Hypothalamus (tissue), 51 donors: ENCODE measurements at places on chromosomes 6 and 20.

DNA sequence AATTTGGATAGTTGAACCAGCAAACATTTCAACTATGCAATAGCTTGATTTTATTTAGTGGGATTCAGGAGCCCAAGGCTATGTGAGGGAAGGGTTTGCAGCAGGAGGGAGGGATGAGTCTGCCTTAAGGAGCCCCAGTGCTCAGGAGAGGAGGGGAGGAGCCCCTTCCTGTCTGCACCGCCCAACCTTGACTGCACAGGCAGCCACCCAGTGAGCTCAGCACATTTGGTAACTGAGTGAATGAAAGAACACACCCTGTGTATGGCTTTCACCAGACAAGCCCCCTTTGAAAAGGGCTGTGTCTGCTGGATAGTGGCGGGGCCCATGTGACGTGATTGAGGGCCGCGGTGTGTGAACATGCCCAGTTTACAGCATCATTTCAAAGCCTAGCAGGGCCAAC, 17.0 kb downstream of the DACT2 start:
- no peak for DNase-seq

- no peak for DNase-seq
Measured at GRCh38 chr6:72418495-72418894, 203.4 kb upstream of the KCNQ5 start.

GRCh38 chr6:119312875-119313338, 36.7 kb downstream of the MAN1A1 start:
- no peak for DNase-seq

DNA sequence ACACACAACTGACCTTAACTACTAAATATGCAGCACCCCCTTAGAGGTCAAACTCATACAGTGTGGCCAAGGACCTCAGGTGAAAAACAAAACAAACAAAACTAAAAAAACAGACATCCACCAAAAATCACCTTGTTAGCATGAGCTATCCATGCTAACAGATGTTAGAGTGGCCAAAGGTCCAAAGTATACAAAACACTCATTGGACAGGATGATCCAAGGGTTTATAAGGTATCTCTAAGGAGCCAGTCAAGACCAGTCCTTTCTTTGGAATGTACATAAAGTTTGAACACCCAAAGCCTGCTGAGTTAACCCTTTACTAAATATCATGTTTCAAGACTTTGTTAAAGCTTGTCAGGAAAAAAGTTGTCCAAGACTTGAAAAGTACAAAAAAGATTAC, 35.8 kb downstream of the THEMIS start:
- no peak for DNase-seq

DNA sequence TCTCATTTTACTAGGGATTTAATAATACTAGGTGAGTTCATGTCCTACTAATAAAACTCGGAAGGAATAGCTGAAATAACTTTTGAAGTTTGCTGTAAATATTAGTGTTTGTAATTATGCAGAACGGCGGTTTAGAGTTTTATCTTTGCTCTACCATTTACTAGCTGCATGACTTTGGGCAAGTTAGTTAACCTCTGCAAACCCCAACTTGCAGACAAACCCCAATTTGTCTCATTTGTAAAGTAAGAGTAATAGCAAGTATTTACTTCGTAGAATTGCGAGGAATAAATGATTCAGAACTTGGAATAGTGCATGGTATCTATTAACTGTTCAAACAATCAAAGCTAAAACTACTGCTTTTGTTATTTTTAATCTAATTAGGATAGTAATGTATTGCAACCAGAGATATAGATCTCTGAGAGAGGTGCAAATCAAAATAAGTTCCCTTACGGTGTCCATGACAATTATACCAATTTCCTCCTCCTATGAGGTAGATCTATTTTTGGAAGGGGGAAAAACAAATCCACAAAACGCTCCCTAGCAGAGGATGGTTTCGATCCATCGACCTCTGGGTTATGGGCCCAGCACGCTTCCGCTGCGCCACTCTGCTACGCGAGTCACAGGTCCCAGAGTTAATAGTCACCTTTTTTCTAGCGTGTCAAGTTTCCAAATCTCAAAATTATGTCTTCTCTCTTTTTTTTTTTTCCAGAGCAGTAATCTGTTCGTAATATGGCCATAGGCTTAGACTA, 35.1 kb upstream of the BTN3A2 start:
- DNase-seq: no peak

DNA sequence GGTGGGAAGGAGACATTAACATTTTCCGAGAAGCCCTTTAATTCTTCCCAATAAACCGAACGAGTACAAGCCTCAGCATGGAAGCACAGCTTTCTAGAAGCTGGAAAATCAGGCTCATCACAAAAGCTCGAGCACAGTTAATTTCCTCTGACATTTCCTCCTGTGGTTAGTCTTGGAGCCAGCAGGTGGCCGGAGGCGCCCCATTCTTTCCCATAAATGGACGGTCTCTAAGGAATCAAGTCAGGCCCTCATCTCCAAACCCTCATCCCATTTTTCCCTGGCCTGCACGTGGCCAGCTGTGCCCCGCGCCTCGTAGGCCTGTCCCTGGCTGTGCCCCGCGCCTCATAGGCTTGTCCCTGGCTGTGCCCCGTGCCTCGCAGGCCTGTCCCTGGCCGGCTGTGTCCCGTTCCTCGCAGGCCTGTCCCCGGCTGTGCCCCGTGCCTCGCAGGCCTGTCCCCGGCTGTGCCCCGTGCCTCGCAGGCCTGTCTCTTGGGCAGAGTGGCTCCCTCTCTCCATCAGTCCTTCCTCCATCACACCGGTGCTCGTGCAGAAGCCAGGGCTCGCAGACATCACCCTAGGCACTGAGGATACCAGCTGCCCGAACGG, 19.7 kb upstream of the NTSR1 start:
- DNase-seq: no peak

GRCh38 chr6:134624781-134625180, 306.9 kb upstream of the SGK1 start:
- no peak for DNase-seq

- no peak for DNase-seq
Measured at GRCh38 chr6:149259753-149260152, 57.8 kb upstream of the TAB2 start.

DNA sequence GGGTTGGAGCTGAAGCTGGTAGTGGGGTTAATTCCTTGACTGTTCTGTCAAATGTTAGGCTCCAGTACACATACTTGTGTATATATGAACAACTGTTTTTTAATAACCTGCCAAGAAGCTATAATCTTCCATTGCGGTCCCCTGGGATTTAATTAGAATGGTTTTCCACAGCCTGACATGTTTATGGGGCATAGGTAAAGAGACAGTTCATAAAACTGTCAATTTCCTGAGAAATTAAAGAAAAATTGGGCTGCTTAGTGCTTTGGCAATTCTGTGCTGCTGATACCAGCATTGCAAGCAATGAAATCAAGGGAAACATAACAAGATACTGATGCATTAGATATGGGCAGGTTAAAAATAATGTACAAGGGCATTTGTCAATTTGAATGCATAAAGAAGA, 314.1 kb upstream of the SLC35B3 start:
- DNase-seq: no peak

DNA sequence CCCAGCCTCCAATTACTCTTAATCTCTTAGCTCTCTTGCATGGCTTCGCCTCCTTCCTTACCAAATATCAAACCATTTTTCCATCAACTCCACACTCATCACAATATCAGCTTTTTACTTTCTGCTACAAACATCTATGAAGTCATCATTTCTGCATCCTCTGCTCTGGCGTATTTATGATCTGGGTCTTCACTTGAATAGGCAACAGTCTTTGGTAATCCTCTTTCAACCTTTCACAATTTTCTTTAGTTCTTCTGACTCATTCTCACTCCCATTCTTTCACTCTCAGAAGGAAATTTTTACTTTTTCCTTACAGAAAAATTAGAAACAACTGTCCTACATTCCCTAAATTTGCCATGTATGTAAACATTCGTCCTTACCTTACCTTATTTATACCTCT, 522.4 kb downstream of the HDGFL1 start:
- DNase-seq: no peak

DNA sequence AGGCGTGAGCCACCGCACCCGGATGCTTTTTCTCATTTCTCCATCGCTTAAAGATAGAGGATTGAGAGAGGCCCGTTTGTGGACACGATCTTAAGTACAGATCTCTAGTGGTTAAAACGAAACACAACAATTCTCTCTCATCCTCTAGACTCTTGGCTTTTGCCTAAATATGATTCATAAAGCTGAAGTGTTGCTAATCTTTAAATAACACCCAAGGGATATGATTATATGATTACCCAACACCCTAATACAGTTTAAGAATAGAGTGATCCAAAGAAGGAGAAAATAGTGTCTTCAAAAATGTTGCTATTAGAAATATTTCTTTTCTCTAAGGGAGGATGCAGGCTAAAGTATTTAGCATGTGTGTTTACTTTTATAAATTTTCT, 50.4 kb downstream of the MTHFD1L start:
- no peak for DNase-seq

DNA sequence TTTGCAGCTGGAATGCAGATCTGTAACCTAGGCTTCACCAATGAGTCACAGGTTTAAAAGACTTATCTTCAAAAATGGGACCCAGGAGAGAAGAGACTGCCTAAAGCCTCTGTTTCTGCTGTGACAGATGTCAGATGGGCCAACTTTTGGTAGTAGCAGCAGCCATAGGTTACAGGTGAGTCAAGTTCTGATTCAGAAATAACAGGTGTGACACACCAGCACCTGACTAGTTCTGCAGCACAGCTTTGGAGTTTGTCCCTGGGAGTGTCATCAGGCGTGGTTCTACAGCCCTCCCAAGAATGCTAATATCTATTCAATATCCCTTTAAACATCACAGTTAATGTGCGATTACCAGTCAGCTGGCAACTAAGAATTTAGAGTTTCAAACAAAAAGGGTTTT, 121.9 kb upstream of the BTN3A2 start:
- DNase-seq: no peak

DNA sequence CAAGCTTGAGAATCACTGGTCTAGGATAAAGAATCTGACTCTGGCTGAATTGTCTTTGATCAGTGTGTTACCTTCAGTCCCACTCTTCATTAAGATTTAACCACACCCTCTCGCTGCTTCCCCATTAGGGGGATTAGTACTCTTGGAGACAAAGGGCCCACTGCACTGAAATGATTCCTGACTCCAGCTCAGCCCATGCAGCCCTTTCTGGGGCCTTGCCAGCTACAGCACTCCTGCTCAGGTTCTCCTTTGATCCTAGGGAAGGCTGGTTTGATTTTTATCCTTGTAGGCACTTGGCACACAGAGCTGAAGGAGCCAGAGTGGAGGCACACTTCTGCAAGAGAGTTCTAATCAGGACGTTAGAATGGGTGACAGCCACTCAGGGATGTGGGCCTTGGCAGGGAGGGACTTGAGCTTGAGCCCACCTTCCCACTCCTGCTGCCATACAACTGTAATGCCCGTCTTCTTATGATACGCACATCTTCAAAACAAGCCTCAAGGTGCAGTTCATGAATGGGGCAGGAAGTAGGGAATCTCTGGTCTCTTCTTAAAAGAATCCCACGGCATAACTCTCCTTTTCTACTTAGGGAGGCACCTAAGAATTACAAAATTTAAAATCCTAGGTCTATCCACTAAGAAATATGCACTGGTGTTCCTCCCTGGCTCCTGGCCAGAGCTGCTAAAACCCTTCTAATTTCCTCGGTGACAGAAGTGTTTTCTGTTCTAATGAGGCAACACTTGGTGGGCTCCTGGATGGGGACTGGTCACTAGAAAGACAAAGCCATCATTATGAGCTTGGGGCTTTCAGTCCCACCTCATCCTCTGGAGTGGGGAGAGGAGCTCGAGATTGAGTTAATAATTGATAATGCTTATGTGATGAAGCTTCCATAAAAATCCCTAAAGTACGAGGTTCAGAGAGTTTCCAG, 1.5 kb upstream of the SLA2 start:
- DNase-seq: no peak

DNA sequence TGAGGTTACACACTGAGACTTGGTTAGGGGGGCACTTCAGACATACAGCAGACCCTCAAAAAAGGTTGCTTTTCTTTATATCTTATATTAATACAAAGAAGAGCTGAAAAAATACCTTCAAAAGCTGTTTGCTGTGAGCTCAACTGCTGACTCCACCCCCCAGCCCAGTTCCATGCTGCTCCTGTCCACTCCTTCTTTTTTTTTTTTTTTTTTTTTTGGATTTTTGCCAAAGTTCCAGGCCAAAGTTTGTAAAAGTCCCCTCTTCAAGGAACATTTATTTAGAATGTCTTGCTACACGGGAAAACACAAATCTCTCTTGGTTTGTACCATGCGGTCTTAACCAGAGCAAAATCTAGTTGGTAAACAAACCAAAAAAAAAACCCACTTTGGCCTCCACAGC, 85.3 kb upstream of the AKAP12 start:
- DNase-seq: no peak
